ENCODE measurements at places on chromosomes 1 and 21. TPM values are rescaled to one million over a fixed set of nuclear protein-coding genes. Genes with fewer than 3 reads are reported as not detected.

DNA sequence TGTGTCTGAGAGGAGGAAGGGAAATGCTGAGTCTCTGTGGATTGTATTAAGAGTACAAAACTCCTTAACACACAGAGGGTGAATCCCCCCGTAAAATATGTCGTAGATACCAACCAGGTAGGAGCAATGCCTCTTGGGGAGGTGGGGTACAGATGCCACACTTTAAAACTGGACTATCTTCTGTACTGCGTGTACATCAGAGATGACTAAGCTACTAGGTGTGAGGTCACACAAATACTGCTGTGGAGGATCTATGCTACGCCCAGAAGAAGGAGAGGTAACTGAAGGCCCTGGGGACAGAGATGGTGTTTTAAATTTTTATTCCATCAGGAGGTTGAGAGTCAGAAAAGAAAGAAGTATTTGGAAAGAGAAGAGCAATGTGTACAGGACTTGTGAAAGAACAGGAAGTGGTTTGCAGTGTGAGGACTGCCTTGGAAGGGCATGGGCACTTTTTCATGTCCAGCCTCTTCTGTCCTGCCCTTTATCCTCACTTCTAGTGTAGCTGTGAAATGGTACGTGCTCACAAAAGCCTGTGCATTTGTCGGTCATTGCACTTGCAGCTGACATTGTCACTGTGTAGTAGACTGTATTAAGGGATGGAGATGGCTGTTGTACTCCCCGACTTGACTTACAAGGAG lies 287.8 kb upstream of the CHRM3 start:
- no peak for DNase-seq

DNA sequence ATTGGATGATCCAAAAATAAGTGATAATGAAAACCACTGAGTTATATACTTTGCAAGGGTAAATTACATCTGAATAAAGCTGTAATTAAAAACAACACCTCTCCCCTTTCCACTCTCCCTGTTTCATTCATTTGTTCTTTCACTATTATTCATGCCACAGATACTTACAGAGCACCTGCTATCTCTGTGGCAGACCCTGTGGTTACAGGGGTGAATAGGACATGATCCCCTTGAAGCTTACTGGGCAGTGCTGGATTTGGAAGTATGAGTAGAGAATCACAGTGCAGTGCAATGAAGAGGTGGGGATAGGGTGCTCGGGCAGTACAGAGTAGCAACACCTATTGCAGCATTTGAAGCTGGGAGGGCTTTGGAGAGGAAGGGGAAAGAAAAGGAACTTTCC lies 21.7 kb downstream of the ARV1 start:
- no peak for DNase-seq

- DNase-seq = no peak
These were observed 11.5 kb upstream of the NEXN start for GRCh38 chr1:77876884-77877283.

The VPS26C gene
- 70.9 TPM for total RNA-seq

The GUCA2A gene
- not detected for total RNA-seq

The NEGR1 gene
- total RNA-seq = not detected

DNA sequence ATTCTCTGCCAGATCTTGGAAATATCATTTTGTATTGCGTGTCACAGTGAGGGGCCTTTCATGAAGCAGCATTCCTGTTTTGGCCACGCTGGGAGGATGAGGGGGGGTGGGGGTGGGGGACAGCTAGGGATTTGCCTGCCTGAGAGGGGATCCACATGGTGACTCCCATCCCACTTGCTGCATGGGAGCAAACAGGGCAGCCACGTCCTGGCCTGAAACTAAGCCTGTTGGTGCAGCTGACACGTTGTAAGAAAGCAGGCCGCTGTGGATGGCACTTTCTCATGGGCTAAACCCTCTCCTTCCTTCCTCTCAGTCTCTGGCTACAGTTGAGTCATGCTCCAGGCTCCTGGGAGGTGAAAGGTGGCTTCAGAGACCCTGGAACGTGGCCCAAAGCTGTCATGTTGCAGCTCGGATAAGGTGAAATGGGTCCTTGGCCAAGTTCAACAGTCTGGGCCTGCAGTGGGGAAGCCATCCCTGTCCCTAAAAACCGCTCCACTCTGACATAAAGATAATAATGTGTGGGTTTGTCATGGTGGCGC lies 346.7 kb upstream of the VAMP3 start:
- no peak for DNase-seq

The PTCH2 gene
- total RNA-seq = 0.13 TPM

GRCh38 chr1:222926566-222926965 lies 111.7 kb downstream of the DISP1 start:
- no peak for DNase-seq

The UBR4 gene
- total RNA-seq = 133 TPM

- no peak for DNase-seq
These were observed 247.4 kb downstream of the PTBP2 start for GRCh38 chr1:96968983-96969382.

GRCh38 chr1:168572633-168573032 lies 3.8 kb upstream of the XCL1 start:
- no peak for DNase-seq

Data from activated CD8-positive, alpha-beta T cell treated with anti-CD3 and anti-CD28 coated beads for 36 hours (primary cell).